Retinal pigment epithelial cell (primary cell): ENCODE measurements at places on chromosomes 5 and 9.
A peak's percentile ranks its signal among the peaks of the same experiment; 100 is the strongest.

GRCh38 chr5:125198270-125198974 is 452.0 kb upstream of the ZNF608 start:
- peak; percentile 83 for DNase-seq

DNA sequence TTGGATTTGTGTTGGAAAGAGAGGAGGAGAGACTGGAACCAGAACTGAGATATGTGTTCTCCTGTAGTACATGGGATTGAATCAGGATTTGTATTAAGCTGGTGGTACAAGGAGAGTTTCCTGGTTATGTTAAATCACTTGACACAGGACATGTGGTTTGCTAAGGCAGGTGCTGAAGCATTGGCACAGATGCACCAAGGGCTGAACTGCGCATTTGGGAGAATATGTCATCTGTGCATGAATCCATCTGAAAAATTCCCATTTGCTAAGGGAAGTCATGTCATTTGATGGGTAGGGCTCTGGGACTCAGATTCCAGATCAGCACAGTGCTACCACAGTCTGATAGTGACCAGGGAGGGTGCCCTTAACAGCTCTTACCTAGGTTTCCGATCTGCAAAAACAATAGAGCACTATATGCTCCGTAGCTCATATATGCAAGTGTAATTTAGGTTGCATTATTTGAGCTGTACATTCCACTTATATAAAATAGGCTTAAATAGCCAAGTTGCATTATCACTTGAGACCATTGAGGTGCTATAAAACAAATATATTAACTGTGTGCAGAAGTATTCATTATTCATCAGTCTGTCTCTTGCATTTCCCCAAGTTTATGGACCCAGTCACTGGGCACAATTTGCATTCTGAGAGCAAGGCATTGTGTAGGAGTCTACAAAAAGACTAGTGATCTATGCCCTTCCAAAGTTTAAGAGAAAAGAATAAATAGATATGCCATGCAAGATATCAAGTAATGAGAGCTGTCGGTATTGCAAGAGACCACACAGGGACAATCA is 55.2 kb downstream of the ADAMTS16 start:
- DNase-seq, result no peak

DNA sequence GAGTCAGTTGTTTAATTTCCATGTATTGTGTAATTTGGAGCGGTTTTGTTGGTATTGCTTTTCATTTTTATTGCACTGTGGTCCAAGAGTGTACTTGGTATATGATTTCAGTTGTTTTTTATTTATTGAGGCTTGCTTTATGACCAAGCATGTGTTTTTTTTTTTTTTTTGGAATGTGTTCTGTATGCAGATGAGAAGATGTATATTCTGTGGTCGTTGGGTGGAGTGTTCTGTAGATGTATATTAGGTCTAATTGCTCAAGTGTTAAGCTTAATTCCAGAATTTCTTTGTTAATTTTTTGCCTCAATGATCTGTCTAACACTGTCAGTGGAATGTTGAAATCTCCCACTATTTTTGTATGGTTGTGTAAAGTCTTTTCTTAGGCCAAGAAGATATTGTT is 23.4 kb downstream of the ADGRV1 start:
- no peak for DNase-seq

GRCh38 chr5:138623053-138623452 is 47.9 kb upstream of the HSPA9 start:
- DNase-seq, result no peak

DNA sequence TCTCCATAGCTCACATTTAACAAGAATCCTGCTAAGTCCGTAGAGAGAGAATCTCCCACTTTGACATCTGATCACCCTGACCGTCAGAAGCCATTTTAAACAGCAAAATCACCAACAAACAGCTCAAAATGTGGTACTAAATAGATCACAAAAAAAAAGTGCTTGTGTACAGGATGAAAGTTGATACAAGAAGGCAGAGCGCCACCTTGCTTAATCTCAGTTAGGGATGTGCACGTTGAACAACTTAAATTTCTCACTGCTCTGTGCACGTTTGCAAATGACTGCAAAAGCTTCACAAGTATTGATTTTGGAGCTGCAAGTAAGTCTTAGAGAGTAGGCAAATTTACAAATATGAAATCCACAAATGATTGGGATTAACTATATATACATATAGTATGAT is 63.1 kb upstream of the NREP start:
- no peak for DNase-seq
